Pancreas (tissue), 10 donors: ENCODE measurements at places on chromosomes 5 and 9. TPM values are rescaled to one million over a fixed set of nuclear protein-coding genes. Genes with fewer than 3 reads are reported as not detected.

DNA sequence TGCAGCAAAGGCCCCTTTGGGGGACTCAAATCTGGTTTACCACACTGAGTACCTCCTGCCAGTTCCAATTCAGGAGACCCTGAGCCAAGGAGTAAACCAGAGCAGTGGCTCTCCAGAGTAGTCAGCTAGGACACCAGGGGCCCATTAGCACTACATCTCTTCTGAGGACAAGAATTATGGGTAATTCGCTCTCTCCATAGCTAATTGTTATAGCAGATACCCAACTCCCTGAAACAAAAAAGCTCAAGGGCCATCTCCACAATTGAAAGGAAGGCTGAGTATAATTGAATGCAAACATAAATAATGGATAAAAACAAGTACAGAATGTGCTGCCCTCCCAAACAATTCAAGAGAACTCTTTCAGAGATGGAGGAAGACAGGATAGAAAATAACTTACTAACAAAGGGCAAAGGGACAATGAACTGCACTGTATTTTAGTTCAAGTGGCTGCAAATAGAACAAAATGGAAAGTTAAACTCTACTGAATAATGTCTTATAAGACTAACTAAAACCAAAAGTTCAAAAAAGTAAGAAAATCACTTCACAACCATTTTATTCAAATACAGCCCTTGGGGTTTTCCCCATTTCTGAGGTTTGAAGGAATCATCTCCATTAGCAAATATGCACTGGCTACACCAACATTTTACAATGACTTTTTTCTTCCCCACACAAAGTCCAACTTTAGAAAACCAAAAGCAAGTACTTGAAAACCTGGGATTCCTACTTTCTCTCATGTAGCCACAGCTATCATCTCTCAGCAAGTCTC, 118.8 kb downstream of the SIL1 start:
- H3K27ac ChIP-seq = no peak overlapping the region
- H3K27me3 ChIP-seq = no peaks in the 10 kb centered on the region
- H3K4me3 ChIP-seq = no peak overlapping the region
- H3K36me3 ChIP-seq = no peaks in the 10 kb centered on the region

- no peak for DNase-seq
- H3K27me3 ChIP-seq = no peaks in the 10 kb centered on the region
- no peaks in the 10 kb centered on the region for H3K4me1 ChIP-seq
- H3K4me3 ChIP-seq = no peak overlapping the region
- no peak overlapping the region for H3K27ac ChIP-seq
These were observed 1962.9 kb upstream of the CDH6 start for GRCh38 chr5:29230591-29230990.

DNA sequence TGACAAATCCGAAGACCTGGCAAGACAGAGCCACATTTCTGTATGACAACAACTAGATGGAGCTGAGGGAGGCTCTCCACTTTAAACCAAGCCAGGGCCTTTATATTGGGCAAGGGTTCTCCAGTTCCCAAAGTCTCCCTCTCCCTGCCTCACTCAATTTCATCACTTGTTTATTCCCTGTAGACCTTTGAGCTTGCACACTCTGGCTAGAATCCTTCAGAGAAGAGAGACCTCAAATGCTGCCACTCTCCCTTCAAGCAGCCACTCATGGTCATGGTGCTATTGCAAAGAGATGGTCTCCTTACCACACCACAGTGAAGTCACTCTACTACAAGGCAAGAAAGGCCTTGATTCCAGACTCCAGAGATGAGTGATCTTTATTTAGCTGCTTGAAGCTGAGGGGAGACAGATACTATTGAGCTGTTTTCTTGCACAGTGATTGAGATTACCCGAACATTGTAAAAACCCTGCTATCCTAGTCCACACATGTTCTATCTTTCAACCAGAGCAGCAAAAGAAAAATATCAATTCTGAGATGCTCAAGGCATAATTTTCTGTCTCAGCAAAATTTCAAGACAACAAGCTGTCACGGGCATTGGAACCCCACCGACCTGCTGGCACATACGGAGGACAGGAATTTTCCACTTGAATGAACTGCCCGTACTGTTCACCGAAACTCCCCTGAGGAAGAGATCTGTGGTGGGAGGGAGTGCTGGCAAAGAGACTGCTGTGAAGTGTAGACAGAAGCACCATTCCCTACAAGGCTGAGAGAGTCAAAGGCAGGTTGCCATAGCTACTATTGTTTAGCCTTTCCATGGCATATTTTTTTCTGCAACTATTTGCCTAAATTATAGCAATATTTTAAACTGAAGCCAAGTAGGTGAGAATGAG, 81.1 kb downstream of the CDO1 start:
- H3K27me3 ChIP-seq = no peaks in the 10 kb centered on the region
- H3K36me3 ChIP-seq = no peaks in the 10 kb centered on the region
- H3K4me1 ChIP-seq = no peaks in the 10 kb centered on the region
- no peak overlapping the region for H3K27ac ChIP-seq
- no peak for DNase-seq

The HAVCR1 gene
- polyA plus RNA-seq = not detected

DNA sequence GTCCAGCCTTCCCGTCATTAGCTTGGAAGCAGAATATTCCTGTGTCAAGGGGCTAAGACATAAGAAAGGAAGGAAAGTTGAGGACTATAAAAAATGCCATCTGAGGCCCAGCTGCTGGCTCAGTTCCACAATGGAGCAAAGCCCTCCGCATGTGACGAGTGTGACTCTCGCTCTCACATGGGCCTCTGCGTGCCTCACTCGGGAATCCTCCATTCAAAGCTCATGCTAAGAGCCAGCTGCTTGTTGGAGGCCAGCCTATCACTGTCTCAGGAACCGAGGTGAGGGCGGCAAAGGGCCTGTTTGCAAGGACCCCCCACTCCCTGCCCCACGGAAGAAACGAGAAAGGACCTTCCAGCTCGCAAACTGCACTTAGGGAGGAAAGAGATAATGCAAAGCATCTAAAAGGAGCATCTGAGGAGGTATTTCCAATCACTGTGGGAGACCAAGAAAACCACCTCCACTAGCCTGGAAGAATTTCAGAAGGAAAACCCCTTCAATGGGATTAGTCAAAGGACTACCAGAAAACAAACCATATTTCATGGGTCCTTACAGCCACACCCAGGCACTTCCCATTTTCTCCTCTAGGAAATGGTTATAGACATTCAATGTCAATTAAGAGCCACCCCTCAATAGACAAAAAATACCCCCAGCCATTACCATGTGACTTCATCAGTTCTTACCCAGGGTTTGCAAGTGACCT, 95.3 kb downstream of the PRRT1B start:
- H3K36me3 ChIP-seq = peaks cover 5% of the 10 kb centered on the region
- peaks cover 6% of the 10 kb centered on the region for H3K4me1 ChIP-seq
- no peak overlapping the region for H3K4me3 ChIP-seq
- H3K27me3 ChIP-seq = no peaks in the 10 kb centered on the region
- H3K27ac ChIP-seq = no peak overlapping the region

DNA sequence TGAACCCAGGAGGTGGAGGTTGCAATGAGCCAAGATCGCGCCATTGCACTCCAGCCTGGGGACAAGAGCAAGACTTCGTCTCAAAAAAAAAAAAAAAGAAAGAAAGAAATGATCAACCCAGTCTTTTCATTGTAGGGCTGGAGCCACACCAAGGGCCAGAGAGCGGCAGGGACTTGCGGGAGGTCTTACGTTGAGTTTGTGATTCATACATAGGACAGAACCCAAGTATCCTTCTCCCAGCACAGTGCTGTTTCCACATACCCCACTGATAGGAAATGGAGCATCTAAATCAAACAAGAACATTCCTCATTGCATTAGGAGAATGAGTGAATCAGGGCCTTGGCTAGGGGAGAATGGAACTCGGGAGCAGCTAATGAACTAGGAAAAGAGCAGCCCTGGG, 3.5 kb upstream of the TNIP1 start:
- H3K27ac ChIP-seq = no peak overlapping the region
- DNase-seq = no peak
- H3K4me1 ChIP-seq = peaks cover 32% of the 10 kb centered on the region
- no peak overlapping the region for H3K4me3 ChIP-seq

DNA sequence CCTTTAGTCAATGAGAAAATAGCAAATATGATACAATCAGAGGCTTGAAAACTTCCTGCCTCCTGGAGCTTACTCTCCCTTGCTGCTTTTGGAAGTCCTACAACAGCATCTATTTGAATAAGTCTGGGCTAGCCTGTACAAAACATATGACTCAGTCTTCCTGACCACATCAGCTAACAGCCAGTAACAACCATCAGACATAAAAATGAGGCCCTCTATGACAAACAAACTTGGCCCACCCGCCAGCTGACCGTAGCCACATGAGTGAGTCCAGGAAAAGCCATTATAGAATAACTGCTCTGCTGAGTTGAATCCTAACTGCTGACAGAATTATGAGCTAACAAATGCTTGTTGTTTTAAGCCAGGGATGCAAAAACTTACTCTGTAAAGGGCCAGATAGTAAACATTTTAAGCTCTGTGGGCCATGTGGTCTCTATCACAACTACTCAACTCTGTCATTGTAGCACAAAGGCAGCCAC, 347.6 kb downstream of the PTPRD start:
- no peaks in the 10 kb centered on the region for H3K36me3 ChIP-seq
- H3K4me1 ChIP-seq = no peaks in the 10 kb centered on the region
- DNase-seq = no peak
- H3K27me3 ChIP-seq = no peaks in the 10 kb centered on the region
- no peak overlapping the region for H3K4me3 ChIP-seq

DNA sequence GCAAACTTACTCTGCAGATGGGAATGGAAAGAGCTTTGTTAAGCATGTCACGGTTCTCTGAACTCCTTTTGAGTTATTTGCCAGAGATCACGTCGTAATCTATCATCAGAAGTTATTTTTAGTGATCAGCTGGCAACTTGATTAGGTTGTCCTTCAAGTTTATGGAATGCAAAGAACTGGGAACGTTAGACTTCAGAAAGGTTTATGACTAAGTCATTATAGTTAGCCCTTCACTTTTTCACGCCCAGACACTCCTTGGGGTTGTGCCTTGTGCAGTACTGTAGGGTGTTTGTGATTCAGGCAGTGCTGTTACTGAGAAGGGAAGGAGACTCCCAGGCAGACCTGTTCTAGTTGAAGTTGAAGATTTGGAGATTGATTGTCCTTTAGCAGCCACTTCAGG, 26.8 kb upstream of the PHF2 start:
- peaks cover 19% of the 10 kb centered on the region for H3K36me3 ChIP-seq
- no peaks in the 10 kb centered on the region for H3K27me3 ChIP-seq
- no peak for DNase-seq
- peaks cover 9% of the 10 kb centered on the region for H3K4me1 ChIP-seq

GRCh38 chr9:129145316-129145715, 32.7 kb downstream of the IER5L start:
- H3K4me1 ChIP-seq = peaks cover 8% of the 10 kb centered on the region
- H3K27me3 ChIP-seq = no peaks in the 10 kb centered on the region
- DNase-seq = no peak
- H3K4me3 ChIP-seq = no peak overlapping the region
- H3K27ac ChIP-seq = peak overlapping the region; percentile 48

DNA sequence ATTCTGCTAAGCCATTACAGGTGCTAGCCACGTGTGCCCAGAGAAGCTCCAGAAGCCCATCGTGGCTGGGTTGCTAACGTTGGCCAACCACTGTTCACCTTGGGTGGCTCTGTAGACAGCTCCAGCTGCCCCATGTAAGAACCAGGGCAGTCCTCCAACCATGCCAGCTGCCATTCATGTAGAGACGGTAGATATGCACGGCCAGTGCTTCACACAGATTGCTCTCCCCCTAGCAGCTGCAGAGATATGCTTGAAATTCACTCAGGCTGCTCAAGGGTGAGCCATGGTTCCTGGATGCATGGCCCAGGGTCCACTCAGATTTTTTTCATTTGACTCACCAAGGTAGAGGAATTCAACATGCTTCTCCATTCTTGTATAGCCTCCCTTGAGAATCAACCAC, 31.0 kb downstream of the GADD45G start:
- peaks cover 29% of the 10 kb centered on the region for H3K4me1 ChIP-seq
- H3K27me3 ChIP-seq = no peaks in the 10 kb centered on the region
- H3K4me3 ChIP-seq = no peak overlapping the region
- peak; percentile 47 for DNase-seq

DNA sequence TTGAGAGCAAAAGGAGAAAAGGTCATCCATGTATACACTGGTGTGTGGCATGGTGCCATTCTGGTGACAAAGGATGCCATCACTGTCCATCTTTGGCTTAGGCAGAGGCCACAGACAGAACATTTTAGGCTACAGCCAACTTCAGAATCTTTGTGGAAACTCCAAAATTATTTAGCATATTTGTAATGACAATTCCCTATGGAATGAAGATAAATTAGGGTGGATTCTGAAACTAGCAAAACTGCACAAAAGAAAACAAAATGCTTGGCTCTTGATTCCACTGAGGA, 92.5 kb downstream of the FBXW11 start:
- no peak overlapping the region for H3K27ac ChIP-seq
- H3K36me3 ChIP-seq = no peaks in the 10 kb centered on the region
- DNase-seq = no peak
- no peak overlapping the region for H3K4me3 ChIP-seq
- no peaks in the 10 kb centered on the region for H3K27me3 ChIP-seq
- peaks cover 28% of the 10 kb centered on the region for H3K4me1 ChIP-seq

The SEMA6A gene
- 8.9 TPM for polyA plus RNA-seq

DNA sequence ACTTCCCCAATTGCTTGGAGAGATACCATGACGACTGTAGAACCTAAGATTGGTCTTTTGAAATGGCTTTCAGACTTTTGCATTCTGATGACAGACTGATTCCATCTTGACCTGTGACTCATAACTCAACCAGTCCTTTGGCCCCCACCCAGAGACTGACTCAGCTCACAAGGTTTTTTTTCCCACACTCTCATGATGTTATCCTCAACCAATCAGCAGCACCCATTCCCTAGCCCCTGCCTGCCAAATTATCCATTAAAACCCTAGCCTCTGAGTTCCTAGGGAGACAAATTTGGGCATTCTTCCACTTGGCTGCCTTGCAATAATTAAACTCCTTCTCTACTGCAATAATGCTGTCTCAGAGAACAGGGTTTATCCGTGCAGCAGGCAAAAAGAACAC, 1263.3 kb upstream of the CDH9 start:
- H3K4me1 ChIP-seq = no peaks in the 10 kb centered on the region
- no peaks in the 10 kb centered on the region for H3K36me3 ChIP-seq
- no peak for DNase-seq
- no peak overlapping the region for H3K27ac ChIP-seq

DNA sequence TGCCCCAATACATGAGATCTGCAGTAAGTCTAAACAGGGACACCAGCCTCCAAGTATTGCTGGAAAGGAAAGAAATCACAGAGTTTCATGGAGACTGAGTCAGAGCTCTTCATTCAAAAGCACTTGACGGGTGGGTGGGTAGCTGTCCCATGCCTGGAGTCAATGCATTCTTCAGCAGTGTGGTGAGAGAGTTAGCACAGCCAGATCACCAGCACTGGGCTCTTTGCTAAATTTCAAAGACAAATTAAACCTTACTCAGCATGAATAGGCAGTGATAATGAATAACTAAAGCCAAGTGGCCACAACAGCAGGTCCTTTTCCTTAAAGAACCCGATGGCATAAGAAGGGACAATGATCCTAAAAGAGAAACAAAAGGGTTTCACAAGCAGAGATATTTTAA, 192.4 kb downstream of the ACTL7B start:
- no peak for DNase-seq
- H3K27ac ChIP-seq = no peak overlapping the region
- H3K4me1 ChIP-seq = no peaks in the 10 kb centered on the region

The CYFIP2 gene
- polyA plus RNA-seq = 19.6 TPM

The FCN2 gene
- polyA plus RNA-seq = 0.38 TPM

- no peaks in the 10 kb centered on the region for H3K4me1 ChIP-seq
- H3K4me3 ChIP-seq = no peak overlapping the region
- no peak for DNase-seq
- no peaks in the 10 kb centered on the region for H3K27me3 ChIP-seq
These were observed 202.2 kb upstream of the RPS23 start for GRCh38 chr5:82480331-82480730.
